Activated CD4-positive, alpha-beta T cell treated with anti-CD3 and anti-CD28 coated beads, Interleukin-2, amount 50 U/mL, for 48 hours (primary cell): ENCODE measurements at places on chromosomes 11 and 22.

DNA sequence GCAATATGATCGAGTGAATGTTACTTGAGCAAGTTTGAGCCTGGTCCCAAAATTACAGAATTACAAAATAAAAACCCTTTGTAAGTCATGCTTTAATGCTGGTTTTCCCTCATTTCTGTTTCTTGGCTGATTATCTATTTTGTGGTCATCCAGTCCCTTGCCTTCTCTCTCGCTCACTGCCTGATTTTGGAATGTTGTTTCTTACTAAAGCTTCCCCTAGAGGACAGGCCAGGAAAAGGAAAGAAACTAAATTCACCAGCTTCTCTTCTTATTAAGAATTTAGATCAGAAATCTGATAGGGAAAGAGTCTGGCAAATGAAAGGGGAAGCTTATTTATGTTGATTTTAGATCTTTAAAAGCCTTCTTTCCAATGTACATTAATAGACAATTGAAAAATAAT, 16.6 kb upstream of the BDNF start:
- DNase-seq: no peak

DNA sequence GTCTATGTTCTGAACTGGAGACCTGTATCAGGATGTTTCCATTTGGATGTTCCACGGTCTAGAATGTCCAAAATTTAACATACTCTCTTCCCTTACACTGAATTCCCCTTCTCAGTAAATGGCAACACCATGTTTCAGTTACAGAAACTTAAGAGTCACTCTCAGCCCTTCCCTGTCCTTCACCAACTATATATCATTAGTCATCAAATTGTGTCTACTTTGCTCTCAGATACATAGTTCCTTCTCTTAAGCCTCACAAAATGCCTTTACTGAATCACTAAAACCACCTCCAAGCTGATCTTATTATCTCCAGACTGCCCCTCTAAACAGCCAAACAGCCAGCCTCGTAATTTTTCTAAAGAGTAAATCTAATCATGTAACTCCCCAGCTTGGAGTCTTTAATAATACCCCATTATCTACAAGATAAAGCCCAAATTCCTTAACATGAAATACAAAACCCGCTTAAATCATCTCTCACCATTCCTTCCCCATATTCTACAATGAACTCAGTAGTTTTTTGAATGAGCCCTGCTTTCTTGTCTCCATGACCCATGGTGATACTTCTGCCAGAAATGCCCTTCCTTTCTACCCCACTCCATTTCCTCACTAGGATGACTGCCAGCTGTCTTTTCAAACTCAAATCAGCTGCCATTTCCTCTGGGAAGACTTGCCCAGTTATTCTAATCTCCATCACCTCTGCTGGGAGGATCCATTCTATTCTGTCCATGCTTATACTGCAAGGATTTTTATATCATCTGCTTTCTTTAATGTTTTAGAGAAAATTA, 102.7 kb upstream of the ARHGAP42 start:
- no peak for DNase-seq

DNA sequence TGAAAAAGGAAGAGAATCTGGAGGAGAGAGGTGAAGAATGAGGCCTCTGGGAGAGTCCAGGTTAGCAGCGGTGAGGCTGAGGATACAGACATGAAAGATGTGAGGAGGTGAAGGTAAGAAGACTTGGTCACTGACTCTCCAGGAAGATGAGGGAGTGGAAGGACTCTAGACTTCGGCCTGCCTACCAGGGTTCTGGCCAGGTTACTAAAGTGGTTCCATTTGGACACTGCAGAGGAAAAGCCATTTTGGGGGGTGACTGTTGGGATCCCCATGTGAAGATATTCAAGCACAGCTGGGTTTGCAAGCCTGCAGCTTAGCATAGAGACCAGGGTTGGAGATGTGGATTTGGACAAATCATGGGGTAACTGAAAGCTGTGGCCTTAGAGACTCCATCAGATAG, 7.8 kb downstream of the DCHS1 start:
- DNase-seq: no peak

DNA sequence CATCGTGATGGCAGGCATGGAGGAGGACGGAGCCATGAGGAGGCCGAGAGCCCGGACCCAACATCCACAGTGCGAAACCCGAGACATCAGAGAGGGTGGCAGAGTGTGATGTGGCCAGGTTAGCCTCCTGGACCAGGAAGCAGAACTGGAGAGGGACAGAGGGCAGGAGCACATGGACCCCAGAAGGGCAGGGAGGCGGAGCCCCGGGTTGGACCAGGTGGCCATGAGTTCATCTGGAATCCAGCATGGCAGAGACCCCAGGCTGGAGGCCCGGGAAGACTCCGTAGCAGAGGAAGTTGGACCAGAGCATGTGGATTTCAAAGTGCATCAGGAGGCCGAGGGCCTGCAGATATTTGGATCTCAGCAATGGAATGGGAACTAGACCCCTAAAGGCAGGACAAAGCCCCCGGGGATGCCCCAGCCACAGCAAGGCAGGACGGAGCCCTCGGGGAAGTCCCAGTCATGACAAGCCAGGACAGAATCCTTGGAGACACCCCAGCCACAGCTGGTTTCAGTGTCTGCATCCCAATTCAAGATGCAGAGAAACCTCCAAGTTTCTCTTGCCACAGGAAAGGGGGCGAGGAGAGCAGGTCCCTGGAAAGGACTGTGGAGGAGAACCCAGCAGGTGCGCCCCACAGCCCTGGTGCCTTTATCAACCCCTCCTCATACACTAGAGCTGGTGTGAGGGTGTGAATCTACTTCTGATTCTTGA, 1393.4 kb downstream of the BRD1 start:
- no peak for DNase-seq

DNA sequence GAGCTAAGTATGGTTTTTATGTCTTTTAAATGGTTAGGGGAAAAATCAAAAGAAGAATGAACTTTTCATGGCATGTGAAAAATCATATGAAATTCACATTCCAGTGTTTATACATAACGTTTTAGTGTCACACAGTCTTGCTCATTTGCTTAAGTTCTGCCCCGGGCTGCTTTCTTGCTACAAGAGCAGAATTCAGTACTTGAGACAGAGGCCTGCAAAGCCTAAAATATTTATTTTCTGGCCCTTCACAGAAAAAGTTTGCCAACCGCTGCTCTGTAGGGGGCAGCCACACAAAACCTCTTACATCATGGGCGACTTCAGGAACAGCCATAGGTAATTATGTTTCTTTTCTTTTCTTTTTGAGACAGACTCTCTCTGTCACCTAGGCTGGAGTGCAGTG, 1.0 kb upstream of the ATG2A start:
- no peak for DNase-seq

DNA sequence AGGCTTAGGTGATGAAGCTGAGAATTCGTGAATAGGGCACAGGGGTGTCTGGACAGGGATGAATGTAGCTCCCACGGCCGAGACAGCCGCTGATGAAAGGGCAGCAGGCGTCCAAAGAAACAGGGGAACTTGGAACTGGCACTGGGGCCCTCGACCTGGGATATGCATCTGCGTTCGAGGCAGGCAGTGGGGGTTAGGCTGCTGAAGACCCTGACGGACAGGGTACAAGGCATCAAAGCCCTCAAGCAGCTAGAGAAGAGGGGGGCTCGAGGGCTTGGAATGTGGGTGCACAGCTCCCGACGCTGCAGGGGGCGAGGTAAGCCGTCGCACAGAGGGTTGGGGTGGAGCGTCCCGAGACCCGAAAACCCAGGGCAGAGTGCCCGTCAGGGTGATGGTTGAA, 6.9 kb upstream of the SYT8 start:
- DNase-seq: no peak

- peak; percentile 93 for DNase-seq
Observed at GRCh38 chr22:21938071-21938822, 14.4 kb downstream of the PPM1F start.

DNA sequence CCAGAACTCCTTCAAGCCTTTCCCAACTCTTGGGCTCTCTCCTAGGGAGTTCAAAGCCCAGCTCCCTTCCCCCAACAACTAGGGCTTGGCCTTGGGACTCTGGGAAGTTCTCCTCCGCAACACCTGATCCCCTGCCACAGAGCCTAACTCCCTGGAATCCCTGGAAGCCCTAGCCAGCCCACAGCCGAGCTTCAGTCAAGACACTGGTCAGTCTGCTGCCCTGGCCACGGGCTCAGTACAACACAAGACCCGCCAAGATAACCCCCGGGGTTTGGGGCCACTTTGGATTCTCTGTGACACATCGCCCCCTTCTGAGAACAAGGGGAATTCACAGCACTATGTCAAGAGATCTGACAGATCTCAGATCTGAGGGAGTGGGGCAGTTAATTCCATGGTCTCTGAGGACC, 58.3 kb downstream of the SLC22A12 start:
- no peak for DNase-seq

- peak; percentile 85 for DNase-seq
Observed at GRCh38 chr22:26679003-26679629, 21.7 kb downstream of the MIAT start.

GRCh38 chr22:48204296-48204695, 1441.8 kb downstream of the TBC1D22A start:
- no peak for DNase-seq

DNA sequence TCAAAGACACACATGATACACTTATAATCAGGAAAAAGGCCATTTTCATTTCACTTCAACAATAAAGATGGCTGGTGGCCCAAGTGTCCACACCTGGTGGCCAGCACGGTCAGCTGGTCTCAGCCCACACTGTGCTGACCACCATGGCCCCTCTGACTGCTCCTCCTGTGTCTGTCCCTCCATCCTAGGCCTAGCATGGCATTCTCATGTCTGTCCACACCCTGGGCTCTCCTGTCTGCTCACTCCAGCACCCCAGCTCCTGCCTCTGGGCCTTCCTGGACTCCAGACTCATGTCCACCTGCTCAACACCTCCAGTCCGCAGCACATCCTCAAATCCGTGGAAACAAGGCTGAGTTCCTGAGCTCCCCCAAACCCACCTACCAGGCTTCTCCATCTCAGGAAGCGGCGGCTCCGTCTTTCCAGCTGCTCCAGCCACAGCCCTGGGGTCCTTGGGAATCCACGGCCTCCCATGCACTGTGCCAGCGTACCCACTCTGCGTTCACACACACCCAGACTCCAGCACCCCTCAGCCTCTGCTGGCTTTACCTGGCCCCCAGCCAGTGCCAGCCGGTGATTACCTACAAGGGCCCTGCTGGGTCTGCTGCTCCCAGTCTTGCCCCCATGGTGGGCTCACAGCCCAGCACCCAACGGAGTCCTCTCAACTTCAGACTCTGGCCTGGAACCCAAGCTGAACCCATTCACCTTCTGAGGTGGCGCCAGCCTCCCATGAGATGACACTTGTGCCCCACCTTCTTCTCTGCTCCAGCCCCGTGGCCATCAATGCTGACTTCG, 13.9 kb downstream of the SIRT3 start:
- no peak for DNase-seq
